ENCODE measurements at places on chromosomes 1 and 21.

DNA sequence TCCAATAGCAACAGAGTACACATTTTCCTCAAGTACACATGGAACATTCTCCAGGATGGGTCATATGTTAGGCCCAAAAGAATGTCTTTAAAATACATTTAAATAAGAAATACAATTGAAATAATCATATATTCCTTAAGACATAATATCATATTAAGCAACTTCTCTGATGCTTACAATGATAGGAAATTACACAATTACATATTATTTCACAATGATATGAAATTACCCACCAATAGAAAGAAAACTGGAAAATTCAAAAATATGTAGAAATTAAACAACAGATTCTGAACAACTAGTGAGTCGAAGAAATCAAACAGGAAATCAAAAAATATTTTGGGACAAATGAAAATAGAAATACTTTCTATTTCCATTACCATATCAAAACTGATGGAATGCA, 45.6 kb downstream of the FLVCR1 start:
- no peak for DNase-seq

- DNase-seq = no peak
Observed at GRCh38 chr1:13784971-13785370, 85.0 kb downstream of the PRDM2 start.

DNA sequence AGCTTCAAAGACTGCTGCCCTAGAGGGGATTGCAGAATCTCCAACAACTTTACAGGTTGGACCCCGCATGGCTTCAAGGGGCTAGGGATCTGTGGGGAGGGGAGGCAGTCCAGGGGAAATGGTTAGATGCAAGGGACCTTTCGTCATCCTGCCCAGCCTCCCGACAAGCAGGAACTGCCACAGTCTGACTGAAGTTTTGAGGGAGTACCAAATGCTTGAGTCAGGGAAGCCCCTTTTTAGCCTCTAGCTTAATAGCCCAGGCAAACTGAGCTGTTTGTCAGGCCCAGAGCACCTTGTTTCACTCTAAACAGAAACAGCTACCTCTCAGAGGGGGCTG, 1.1 kb downstream of the TOR3A start:
- no peak for DNase-seq

DNA sequence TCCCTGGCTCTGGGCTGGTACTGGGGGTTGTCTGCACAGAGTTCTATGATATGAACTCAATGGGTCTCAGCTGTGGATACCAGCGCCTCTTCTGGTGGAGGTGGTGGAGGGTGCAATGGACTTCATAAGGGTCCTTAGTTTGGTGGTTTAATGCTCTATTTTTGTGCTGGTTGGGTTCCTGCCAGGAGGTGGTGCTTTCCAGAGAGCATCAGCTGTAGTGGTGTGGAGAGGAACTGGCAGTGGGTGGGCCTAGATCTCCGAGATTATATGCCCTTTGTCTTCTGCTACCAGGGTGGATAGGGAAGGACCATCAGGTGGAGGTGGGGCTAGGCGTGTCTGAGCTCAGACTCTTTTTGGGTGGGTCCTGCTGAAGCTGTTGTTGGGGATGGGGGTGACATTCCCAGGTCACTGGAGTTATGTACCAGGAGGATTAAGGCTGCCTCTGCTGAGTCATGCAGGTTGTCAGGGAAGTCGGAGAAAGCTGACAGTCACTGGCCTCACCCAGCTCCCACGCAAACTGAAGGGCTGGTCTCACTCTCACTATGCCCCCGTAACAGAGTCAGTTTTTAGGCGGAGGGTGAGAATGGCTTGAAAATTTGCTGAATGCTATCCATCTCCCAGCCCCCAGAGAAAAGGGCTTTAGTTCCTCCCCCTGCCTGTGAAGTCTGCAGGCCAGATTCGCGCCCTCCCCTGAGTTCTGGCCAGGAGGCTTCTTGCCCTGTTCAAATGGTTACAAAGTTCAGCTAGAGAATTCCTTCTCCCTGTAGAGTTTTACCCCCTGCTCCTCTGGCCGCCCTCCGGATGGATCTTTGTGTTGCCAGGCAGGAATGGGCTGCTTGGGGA, 902.9 kb downstream of the LTN1 start:
- no peak for DNase-seq

DNA sequence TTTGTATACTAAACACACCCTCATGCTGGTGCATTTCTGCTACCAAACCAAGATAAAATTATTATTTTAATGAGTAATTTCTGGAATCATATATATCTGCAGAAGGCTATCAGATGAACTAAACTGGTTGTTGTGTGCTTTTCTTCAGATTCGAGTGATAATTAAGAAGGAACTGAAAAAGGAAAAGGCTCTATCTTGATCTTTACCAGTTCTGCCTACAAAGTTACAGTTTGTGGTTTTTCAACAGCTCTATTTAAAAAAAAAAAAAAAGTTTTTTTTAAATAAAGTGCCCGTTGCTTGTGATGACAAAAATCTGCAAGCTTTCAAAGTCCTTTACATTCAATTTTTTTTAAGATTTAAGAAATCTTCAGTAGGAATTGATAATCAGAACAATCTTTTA, 13.6 kb downstream of the DENND1B start:
- no peak for DNase-seq

GRCh38 chr21:34086887-34087306, 13.5 kb downstream of the MRPS6 start:
- no peak for DNase-seq

- no peak for DNase-seq
Observed at GRCh38 chr1:60589916-60590315, 492.4 kb upstream of the NFIA start.

DNA sequence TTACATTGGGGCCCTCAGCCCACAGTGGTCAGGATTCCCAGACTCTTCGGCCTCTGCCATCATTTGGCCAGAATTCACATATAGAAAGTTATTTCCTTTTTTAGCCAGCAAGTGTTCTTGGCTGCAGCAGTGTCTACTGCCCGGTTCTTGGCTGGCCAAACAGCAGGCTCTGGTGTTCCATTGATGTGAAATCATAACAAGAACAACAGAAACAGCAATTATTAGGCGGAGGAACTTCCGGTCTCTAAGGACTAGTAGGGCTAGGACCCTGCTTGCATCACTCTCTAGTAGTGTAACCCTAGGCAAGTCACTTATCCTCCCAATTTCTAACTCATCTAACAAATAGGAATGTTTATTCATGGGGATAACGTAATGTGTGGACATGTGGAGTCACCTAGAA, 8.7 kb upstream of the GJA5 start:
- DNase-seq = no peak

DNA sequence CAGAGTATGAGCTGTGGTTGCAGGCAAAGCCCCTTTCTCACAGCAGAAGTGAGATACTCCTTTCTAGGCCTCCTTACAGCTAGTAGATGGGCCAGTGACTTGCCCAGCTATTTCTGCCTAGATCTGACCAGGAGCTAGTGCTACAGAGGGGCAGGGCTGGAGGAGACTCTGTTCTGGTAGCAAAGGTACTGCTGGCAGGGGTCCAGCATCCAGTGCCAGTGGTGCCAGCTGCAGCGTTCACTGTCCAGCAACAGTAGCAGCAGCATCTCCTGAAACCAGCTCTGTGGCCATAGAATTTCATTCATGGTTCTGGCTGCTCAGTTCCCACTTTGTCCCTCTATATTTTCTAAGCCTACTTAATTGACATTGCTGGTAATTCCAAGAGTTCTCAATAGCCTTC, 62.5 kb upstream of the CNN3 start:
- no peak for DNase-seq

GRCh38 chr1:205660361-205660760, 19.9 kb downstream of the SLC45A3 start:
- DNase-seq = no peak

GRCh38 chr21:29538115-29538514, 239.4 kb downstream of the BACH1 start:
- DNase-seq = no peak

GRCh38 chr21:27286760-27287159, 319.9 kb upstream of the ADAMTS5 start:
- DNase-seq = no peak

DNA sequence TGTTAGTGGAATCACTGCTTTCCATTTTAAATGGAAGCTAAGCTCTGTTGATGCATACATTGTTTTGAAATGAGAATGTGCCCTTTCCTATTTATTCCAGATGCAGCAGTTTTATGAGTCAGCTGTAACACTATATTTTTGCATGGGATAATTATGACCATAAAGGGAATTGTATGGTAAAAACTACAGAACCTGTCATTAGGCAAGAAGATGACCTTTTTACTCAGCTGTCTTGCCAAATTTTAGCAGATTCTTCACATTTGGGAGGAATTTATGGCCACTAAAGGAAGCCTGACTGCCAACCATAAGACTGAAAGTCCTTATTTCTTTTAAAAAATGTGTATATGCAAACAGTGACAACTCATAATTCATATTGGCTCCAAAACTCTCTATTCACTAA, 356.3 kb upstream of the PRMT6 start:
- DNase-seq = no peak

DNA sequence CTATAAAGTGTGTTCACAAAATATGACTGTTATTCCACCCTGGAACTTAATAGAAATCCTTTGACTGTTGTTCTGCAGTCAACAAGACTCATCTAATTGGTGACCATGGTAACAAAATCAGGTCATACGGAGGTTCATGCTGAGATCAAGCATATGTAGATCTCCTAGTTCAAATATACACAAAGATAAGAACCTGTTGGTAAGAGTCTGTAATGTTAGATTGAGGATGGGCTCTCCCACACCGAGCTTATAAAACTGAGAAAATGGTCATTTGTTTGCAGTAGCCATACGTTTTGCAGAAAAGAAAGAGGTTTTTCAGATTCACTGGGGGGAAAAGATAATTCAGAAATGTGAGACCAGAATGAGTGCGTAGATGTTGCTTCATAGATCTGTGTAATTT, 468.1 kb downstream of the RPS6KC1 start:
- DNase-seq = no peak

DNA sequence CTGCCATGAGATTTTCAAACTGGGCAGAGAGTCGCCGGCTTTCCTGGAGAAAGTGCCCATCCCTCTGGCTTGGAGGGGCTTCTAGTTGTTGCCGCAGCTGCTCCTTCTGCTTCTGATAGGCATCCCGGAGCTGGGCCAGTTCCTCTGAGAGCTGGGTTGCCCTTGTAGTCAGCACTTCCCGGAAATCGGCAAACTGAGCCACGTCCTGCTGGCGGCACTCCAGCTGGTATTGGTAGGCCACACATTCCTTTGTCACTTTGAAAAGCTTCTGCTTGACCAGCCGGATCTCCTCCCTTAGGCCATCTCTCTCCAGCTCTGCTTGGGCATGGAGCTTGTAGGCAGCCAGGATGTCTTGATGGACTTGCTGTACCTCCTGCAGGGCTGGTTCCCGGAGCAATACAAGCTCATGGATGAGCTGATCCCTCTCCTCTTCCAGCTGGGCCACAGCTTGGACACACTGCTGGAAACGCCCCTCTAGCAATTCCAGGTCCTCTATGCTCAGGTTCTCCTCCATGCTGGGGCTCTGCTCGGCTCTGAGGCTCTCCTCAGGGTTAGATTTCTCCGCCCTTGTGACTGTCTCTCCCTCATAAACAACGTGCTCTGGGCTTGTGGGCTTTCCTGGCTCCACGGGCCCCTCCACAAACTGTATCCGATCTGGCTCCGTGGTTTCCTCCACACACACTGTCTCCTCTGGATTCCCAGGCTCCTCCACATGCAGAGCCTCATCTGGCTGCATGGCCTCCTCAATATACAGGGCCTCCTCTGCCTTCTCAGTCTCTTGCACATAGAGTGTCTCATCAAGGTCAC, 7.3 kb downstream of the SYNC start:
- no peak for DNase-seq

GRCh38 chr21:40564318-40564717, 282.6 kb downstream of the DSCAM start:
- DNase-seq = no peak

DNA sequence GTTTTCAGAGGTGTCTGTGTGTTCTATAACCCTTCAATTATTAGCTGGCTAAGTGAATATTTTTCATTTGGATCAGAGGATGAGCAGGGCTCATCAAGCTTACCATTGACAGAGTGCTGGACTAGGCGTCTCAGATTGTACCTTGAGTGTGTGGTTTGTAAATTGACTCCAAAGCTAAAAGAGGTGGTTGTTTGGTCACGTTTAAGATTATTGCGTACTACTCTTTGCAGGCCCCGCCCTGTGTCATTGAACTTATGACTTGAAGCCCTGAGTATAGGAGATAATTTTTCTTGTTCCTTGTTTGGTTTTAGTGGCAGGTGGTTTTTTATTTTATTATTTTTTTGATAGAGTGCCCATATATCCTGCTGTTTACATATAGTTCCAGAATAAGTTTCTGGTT, 17.7 kb downstream of the MRPS6 start:
- DNase-seq = no peak

DNA sequence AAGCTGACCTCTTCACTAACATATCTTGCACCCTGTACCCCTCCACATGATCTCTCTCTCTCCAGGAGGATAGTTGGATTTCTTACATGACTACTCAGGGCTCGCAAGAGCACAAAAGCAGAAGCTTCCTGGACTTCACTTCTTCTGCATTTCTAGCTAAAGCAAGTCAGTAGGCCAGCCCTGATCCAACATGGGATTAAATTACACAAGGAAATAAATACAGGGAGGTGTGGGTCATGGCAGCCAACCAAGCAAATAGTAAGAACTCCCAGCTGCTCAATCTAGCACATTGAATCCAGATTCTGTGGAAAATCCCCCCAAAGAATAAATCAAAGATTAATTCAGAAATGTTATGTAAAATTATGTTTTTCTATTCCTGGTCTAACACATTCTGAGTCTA, 33.3 kb downstream of the KLHDC7A start:
- DNase-seq = no peak

- no peak for DNase-seq
Observed at GRCh38 chr1:216119600-216119999, 303.6 kb downstream of the USH2A start.

- no peak for DNase-seq
Observed at GRCh38 chr1:151681923-151682322, 34.7 kb downstream of the CELF3 start.

DNA sequence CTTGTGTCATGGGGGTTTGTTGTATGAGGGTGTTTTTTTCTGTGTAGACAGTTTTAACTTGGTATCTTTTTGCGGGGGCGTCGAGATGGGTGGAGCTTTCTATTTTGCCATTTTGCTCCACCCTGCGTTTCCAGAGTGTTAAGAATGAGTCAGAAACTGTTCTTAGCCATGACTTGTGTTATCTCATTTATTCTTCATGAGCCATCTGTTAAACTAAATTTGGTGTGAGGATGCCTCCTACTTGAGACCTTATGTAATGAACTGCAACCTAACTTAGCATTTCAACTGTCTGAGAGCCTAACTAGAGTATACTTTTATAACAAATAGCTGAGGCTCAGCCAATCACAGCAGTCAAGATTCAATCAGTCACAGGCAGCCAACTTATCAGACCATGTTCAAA, 1873.5 kb downstream of the NCAM2 start:
- no peak for DNase-seq

GRCh38 chr1:179021873-179022272, 3.8 kb upstream of the FAM20B start:
- DNase-seq = no peak

DNA sequence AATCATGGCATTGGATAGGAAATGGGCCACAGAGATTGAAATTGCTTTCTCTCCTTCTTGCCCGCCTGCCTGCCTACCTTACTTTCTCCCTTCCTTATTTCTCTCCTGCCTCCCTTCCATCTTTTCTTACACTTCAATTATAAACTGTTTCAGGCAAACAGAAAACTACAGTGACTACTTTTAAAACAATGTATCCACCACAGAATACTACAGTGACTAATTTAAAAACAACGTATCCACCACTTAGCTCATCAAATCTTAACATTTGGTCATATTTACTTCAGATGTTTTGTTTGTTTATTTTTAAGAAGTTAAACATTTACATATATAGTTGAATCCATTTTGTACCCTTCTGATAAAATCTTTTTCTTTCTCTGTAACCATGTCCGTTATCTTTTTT, 54.4 kb downstream of the SNRPE start:
- DNase-seq = no peak
